ENCODE measurements at places on chromosomes 1 and 21.
A peak's percentile ranks its signal among the peaks of the same experiment; 100 is the strongest.

GRCh38 chr1:19400875-19401534 lies 84.3 kb downstream of the CAPZB start:
- DNase-seq = no peak

DNA sequence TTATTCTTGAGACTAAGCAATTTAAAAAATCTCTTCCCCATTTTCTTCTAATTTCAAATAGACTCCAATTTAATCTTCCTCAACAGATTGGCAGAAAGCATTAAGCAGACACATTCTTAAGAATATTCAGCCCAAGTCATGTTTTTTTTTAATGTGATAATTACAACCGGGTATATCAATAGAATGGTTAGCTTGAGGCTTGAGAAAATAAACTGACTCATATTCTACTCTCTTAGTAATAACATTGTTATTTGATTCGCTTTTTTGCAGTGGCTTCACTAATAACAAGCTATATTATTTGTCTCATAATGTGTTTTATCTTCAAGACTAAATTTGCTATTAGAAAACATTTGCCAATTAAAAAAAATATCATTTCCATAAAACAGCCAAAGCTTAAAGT lies 488.6 kb upstream of the RGS18 start:
- DNase-seq = no peak

- DNase-seq = no peak
Observed at GRCh38 chr1:239893127-239893731, 198.5 kb upstream of the FMN2 start.

DNA sequence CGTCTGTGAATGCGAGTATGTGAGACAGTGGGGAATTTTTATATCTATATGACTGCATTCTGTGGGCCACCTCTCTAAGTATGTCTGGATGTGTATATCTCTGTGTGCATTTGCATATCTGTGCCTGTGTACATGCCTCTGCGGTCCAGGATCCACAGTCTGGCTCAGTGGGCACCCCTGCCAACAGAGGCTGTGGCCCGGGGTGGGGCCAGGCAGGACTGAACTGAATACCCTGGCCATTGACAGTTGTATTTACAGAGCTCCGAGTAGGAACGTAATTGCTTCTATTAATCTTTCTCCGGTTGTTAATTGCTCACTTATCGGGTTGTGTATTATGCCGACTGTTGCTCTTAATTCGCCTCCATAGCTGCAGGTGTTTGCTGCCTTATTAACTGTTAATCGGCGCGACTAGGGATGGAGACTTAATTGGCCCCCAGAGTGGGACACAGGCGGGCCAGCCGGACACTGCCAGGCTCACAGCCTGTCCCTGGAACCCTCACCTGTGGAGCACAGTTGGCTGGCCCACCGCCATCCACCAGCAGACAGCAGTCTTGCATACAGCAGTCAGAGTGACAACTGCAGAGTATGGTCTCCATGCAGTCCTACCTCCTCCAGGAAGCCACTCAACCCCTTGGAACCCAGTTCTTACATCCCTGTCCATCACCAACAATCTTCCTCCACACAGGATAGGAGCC lies 22.4 kb upstream of the ADGRB2 start:
- DNase-seq = no peak

DNA sequence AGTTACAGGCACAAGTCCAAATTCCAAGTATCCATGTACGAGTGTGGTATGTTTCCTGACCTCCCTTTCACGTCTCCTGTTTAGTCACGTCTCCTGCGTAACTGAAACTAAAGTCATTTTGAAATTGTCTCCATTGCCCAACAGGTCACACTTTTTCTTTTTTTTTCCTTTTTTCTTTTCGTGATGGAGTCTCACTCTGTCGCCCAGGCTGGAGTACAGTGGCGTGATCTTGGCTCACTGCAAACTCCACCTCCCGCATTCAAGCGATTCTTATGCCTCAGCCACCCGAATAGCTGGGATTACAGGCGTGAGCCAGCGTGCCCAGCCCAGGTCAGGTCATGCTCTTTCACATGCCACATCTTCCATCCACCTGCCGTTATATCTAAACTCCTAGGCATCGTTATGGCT lies 38.2 kb downstream of the L1TD1 start:
- no peak for DNase-seq

- DNase-seq = no peak
Observed at GRCh38 chr21:16241479-16241963, 511.7 kb downstream of the USP25 start.

GRCh38 chr1:43238085-43238484 lies 31.7 kb upstream of the TMEM125 start:
- peak; percentile 67 for DNase-seq

DNA sequence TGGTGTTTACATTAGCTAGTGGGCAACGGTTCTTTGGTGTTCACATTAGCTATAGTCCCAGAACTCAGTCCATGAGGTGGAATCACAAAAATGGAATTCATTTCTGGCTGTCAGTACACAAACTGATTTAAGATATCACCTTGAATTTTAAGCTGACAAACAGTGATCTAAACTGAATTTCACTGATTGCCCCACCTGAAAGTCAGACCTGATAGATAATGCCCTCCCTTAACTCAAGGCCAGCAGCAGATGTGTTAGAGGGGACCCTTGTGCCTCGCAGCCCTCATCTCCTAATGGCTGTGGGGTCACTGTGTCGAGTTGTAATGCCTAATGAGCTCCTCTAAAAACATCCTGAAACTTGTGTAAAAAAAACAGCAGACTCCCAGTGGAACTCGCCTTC lies 8.6 kb downstream of the ARF1 start:
- no peak for DNase-seq

DNA sequence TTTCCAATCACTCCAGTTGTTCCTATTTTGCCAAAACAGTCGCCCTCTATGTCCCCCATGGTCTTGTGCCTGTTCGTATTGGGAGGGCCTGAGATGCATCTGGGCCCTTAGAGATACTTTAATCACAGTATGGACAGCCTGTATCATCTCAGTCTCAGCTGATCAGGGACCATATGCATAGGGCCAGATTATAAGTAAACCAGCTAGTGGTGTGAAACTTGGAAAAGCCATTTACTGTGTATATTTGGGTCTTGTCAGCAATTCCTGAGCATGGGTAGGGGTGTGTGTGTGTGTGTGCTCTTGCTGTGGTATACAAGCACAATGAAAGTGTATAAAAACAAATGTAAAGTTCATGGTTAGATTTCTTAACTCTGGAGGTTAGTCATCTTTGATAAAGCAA lies 22.8 kb downstream of the SH3BGR start:
- no peak for DNase-seq

- DNase-seq = peak; percentile 50
Observed at GRCh38 chr1:231162297-231162969, 575 bp downstream of the TRIM67 start.

DNA sequence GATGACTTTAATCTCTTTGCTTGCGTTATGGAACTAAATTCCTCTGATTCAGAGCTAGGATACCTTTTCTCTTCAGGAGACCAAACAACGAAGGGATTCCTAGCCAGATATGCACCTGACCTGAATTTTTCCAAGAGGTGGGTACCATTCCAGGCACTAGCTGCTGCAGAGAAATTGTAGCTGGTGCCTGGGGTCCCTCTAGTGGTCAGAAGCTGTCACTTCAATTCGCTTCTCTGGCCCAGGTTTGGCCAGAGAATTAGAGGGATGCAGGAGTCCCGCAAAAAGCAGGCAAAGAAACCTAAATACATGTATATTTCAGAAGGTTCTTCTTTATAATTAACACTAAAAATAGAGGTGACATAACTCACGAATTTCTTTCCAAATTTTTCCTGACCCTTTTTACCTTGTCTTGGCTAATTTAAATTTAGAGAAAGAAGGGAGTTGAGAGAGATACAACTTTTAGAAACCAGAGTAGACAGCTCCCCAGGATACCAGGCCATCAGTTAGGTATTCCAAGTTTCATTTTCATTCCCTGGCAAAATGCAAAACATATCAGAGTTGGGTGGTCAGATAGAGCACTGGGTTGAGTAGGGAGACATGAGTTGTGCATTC lies 9.6 kb downstream of the ACKR1 start:
- DNase-seq = peak; percentile 48

DNA sequence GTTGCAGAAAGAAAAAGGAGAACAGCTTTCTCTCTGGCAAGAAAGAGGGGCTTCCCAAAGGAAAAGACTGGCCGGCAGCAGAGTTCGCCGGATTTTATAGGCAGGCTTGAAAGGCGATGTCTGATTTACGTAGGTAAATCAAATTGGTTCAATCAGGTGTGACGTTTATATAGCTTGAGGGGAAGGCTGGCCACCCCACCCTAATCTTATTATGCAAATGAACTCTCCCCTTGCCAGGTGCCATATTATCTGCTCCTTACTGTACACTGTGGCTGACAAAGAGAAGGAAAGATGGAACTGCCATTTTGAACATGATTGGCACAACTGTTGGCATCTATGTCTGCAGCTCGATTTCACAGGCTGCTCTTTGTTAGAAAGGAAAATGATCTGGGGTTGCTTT lies 16.8 kb upstream of the INTS3 start:
- DNase-seq = no peak

- no peak for DNase-seq
Observed at GRCh38 chr1:11729155-11729497, 6.8 kb upstream of the AGTRAP start.

- no peak for DNase-seq
Observed at GRCh38 chr1:26788515-26788785, 700 bp downstream of the PIGV start.

- no peak for DNase-seq
Observed at GRCh38 chr1:169060043-169060722, 46.3 kb upstream of the ATP1B1 start.

DNA sequence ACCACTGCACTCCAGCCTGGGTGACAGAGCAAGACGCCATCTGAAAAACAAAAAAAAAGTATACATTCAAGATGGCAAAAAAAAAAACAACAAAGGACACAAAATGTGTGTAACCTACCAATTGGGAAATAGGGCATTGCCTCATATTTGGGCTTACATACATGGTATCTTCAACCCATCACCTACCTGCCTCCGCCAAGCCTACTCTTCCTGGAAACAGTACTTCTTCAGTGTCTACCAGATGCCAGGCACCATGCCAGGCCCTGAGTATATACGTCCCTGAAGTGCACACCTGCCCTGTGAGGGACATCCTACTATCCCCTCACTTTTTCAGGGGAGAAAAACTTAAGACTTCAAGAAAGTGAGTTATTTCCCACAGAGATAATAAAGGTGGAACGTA lies 160.2 kb downstream of the TOMM20 start:
- no peak for DNase-seq

GRCh38 chr1:199311478-199312262 lies 672.8 kb downstream of the PTPRC start:
- DNase-seq = no peak

- no peak for DNase-seq
Observed at GRCh38 chr1:230138561-230139239, 71.7 kb downstream of the GALNT2 start.

DNA sequence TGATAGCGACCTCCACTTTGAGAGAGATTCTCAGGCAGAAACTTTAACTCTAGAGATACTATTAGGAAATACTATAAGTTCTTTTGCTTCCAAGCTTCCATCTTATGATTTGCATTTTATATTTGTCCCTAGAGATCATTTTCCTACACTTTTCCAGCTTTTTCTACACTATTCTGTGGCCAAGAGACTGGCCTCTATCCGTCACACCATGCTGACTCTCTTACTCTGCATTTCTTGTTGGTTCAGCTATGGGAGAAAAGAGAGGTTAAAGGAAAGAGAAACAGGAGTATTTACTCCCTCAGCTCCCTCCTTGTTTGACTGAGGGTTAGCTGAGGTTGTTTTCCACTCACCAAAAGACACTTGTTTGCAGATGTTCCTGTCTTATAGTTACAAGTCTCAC lies 665.6 kb upstream of the CXADR start:
- DNase-seq = no peak

GRCh38 chr1:171738911-171739310 lies 3.0 kb downstream of the VAMP4 start:
- no peak for DNase-seq

DNA sequence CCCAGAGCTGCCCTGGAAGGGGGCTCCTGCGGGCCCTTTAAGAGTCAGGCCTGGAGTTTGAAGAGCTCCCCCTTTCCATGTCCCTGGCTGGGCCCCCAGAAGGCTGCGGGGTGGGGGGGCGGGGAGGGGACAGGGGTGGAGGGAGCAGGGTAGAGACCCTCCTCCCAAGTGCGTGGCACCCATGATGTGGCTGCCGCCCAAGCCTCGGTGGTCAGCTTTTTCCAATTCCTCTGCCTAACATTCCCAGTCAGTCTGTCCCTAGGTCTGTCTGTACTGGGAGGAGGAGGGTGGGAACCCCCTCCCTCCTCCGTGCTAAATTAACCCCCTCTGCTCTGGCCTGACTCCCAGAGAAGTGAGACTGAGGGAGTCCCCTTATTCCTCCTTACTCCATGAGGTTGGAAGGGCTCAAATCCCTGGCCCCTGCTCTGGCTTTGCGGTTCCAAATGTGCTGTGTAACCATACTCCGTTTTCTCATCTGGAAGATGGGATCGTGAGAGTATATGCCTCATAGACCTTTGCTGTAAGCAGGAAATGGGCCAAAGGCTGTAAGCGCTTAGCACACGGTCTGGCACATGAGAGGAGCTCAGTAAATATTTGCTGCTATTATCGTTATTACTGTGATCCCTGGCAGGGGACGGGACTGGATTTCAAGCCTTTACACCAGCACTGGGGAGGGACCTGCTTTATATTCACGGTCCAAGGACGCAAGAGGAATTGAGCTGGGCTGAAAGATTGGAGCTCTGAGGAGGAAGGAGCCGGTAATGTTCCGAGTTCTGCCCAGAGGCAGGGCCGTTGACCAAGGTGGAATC lies 658 bp upstream of the COL16A1 start:
- no peak for DNase-seq

GRCh38 chr1:214843281-214843680 lies 239.3 kb upstream of the KCNK2 start:
- DNase-seq = no peak

DNA sequence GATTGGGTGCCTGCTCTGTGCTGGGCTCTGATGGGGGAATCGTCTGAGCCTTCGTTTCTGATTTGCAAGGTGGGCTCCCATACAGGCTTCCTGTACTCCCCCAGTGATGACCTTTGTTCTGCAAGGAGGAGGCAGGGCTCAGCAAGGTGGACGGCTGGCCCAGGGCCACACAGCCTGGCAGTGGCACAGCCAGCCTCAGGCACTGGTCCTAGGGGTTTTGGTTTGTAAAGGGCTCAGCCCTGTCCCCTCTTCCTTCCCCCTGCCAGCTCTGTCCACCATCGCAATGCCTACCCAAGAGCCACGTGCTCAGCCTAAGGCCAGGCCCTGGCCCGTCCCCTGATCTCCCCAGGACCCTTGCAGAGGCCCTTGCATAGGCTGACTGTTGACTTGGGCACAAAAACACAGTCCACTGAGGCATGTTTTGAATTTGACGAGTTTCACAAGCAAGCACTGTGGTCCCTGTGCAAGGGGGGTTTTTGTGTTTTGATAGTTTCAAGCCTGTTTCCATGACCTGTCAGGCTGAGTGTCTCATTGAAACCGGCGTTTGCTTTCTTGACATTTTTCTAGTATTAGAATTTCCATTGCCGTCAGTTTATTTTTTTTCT lies 39.5 kb upstream of the TNFRSF1B start:
- DNase-seq = no peak

DNA sequence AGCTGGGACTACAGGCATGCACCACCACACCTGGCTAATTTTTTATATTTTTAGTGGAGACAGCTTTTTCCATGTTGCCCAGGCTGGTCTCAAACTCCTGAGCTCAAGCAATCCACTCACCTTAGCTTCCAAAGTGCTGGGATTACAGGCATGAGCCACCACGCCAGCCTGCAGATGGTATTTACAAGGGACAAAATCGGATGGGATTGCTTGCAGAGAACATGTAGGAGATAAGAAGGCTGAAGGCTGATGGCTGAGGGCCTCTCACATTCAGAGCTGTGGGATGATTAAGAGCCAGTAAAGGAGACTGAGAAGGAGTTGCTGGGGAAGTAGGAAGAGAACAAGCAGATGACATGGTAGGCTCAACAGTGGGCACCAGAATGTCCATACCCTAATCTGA lies 24.0 kb upstream of the QSOX1 start:
- DNase-seq = no peak
